Astrocyte of the spinal cord (primary cell): ENCODE measurements at places on chromosomes 4 and X.

GRCh38 chr4:6265546-6265945 is 4.1 kb upstream of the WFS1 start:
- no peak for DNase-seq

- no peak for DNase-seq
Measured at GRCh38 chrX:34503119-34503518, 154.0 kb downstream of the TMEM47 start.

- DNase-seq = no peak
Measured at GRCh38 chrX:13843150-13843721, 26.3 kb upstream of the GPM6B start.

GRCh38 chr4:4856071-4857000 is 3.1 kb upstream of the MSX1 start:
- DNase-seq = peak; percentile 40

DNA sequence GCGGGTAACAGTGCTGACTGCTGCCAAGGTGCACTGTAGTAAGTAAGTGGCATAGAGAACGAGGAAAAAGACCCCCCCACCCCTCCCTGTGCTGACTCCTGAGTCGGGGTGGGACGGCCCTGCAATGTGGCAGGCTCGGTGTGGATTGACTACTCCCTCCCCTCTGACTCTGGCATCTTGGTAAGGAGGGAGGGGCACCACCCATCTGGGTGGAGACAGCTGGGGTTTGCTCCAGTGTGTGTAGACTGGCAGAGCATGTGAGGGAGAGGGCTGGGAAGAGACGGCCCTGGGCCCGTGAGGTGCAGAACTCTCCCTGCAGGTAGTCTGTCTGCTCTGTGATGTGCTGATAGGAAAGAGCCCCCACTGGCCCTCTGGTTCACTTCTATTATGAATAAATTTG is 31.0 kb downstream of the NSG1 start:
- no peak for DNase-seq

DNA sequence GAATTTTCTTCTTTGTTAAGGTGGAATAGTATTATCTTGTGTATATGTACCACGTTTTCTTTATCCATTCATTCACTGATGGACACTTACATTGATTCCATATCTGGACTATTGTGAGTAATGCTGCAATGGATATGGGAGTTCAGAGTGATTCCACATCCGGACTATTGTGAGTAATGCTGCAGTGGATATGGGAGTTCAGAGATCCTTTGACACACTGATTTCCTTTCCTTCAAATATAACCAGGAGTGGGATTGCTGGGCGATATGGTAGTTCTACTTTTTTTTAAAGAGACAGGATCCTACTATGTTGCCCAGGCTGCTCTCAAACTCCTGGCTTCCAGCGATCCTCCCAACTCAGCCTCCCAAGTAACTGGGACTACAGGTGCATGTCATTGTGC is 12.1 kb downstream of the TMEM156 start:
- no peak for DNase-seq

GRCh38 chr4:138542191-138542776 is 300.1 kb upstream of the SLC7A11 start:
- no peak for DNase-seq

DNA sequence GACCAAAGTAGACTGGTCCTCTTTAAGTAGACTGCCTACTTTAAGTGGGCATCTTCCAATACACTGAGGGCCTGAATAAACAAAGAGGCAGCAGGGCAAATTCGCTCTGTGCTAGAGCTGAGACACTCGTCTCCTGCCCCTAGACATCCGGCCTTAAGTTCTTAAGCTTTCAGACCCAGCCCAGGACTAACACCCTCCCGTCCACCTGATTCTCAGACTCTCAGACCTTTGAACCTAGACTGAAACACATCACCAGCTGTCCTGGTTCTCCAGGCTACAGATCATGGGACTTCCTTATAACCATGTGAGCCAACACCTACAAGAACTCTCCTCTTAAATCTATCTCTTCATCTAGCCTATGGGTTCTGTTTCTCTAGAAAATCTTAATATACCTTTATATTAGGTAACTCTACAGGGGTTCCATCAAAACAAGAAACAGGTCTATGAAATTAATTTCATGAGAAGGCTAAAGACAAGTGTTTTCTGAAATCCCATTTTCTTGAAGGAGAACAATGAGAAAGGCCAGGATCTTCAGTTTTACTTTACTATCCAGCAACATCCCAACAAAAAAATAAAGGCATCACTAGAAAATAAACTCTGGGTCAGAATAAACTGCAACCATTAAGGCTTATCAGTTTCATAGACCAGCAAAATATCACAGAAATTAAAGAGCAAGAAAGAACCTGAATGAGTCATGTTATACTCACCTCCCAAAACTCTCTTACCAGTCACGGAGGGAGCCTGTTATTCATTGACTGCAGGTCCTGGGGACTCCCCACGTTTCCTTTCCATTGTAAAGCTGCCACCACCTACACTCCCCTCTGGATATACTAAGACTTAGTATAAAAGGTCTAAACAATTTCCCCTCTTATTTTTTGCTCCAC is 14.8 kb downstream of the ADGRA3 start:
- peak; percentile 58 for DNase-seq

DNA sequence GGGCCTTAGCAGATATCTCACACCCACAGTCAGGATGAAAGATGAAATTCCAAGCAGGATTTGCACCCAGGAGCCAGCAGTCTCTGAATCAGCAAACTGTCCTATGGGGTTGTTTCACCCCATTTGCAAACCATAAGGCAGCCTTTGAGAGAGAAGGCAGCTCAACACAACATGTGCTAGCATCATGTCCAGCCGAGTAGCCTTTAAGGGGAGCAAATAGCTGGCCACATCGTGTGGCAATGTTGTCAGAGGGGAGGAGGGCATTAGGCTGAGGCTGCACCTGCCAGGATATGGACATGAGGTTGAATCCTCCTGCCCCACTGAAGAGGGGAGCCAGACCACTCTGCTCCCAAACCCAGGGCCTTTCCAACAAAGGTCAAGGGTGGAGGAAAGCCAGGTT is 20.6 kb upstream of the PJA1 start:
- DNase-seq = no peak

GRCh38 chr4:155405059-155405458 is 28.3 kb upstream of the MAP9 start:
- DNase-seq = peak; percentile 14

DNA sequence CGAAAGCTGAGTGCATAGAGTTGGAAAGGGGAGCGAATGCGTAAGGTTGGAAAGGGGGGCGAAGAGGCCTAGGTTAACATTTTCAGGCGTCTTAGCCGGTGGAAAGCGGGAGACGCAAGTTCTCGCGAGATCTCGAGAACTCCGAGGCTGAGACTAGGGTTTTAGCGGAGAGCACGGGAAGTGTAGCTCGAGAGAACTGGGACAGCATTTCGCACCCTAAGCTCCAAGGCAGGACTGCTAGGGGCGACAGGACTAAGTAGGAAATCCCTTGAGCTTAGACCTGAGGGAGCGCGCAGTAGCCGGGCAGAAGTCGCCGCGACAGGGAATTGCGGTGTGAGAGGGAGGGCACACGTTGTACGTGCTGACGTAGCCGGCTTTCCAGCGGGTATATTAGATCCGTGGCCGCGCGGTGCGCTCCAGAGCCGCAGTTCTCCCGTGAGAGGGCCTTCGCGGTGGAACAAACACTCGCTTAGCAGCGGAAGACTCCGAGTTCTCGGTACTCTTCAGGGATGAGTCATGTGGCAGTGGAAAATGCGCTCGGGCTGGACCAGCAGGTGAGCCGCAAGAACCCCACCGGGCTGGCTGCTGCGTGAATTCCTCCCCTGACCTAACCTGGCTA is at the start of gene DDX3X:
Gene DDX3X (plus strand): TSS at position 419 of the 619 bp plus-strand sequence. CDS start 91 bp downstream, at position 510.
- peak; percentile 95 for DNase-seq

DNA sequence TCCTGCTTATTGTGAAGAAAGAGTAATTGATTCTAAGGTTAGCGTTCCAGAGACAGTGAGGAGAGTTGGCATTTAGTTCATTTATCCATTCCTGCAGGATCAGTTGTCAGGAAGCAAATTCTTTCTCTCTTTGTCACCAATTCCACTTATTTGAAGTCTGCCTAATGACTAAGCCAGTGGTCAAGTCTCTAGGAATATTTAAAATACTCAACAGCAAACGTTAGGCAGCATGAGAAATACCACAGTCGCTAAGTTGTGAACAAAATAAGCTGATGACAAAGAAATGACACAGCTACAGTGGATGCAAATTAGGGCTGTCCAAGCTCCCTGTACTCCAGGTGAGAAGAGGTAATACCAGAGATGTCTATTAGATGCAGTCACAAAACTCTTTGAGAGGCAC is 6.6 kb upstream of the MAGEB17 start:
- peak; percentile 81 for DNase-seq

- no peak for DNase-seq
Measured at GRCh38 chrX:154024271-154024670, 4.6 kb upstream of the IRAK1 start.

- DNase-seq = peak; percentile 54
Measured at GRCh38 chr4:112908511-112908910, 140.9 kb upstream of the ANK2 start.

- no peak for DNase-seq
Measured at GRCh38 chr4:180052629-180053028, 2190.6 kb upstream of the TENM3 start.

DNA sequence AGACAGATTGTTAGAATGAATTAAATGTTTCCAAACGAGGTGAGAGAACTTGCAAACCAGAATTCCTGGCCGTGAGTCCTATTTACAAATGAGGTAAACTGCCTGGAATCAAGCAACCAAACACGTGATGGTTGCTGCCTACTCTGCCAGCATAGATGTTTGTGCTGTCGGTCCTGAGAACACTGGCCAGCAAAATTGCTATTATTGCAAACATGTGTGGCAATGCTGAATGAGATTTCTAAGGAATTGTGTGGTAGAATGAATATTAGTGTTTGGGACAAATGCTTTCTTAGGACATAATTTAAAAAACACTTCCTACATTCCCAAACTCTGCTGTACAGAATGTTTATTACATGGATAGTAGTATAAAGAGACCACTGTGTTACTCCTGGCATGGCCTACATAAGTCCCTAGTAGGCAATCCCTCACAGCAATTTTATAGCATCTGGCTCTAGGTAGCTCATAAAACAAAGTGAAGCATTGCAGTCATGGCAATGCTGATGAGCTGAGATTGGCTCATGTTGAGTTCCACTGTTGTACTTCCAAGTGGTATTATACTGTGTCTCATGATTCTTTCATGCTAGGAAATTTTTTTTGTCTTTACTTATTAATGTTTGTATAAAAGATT is 605.2 kb upstream of the EPHA5 start:
- peak; percentile 12 for DNase-seq

DNA sequence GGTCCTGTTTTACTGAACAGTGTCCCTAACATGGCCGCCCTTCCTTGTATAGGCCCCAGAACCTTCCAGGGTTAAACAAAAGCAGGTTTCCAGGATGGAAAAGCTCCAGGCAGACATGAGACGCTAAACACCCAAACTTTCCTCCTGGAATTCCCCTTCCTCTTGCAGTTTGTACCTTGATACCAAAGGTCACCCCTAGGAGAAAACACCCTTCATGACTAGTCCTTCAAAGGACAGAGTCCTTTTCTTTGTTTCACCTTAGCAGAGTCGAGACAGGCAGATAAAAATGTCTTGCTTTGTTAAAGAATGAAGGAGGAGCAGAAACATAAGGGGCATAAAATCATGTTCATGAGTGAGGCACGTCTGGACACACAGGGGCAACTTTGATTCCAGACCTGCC is 247.5 kb downstream of the BCOR start:
- DNase-seq = no peak

- DNase-seq = no peak
Measured at GRCh38 chr4:173807347-173807746, 277.3 kb upstream of the HAND2 start.

- peak; percentile 46 for DNase-seq
Measured at GRCh38 chrX:74119016-74119910, 184.7 kb upstream of the ZCCHC13 start.

DNA sequence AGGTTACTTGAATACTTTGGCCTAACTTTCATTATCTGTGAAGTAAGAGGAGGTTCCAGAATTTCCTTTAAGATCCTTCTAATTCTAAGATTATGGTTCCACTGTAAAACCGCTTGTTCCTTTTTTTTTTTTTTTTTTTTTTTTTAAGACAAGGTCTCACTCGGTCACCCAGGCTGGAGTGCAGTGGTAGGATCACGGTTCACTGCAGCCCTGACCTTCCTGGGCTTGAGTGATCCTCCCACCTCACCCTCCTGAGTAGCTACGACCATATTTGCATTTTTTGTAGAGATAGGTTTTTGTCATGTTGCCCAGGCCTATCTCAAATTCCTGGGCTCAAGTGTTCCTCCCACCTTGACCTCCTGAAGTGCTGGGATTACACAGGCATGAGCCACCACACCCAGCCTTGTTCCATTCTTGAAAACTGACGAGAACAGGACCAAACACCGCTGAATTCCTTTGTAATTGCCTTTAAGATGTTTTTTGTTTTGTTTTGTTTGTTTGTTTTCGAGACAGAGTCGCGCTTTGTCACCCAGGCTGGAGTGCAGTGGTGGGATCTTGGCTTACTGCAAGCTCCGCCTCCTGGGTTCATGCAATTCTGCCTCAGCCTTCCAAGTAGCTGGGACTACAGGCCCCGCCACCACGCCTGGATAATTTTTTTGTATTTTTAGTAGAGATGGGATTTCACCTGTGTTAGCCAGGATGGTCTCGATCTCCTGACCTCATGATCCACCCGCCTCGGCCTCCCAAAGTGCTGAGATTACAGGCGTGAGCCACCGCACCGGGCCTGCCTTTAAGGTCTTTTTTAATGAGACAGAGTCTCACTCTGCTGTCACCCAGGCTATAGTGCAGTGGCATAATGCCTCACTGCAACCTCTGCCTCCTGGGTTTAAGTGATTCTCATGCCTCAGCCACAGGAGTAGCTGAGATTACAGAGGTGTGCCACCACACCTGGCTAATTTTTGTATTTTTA is 6.8 kb downstream of the PDS5A start:
- DNase-seq = no peak

DNA sequence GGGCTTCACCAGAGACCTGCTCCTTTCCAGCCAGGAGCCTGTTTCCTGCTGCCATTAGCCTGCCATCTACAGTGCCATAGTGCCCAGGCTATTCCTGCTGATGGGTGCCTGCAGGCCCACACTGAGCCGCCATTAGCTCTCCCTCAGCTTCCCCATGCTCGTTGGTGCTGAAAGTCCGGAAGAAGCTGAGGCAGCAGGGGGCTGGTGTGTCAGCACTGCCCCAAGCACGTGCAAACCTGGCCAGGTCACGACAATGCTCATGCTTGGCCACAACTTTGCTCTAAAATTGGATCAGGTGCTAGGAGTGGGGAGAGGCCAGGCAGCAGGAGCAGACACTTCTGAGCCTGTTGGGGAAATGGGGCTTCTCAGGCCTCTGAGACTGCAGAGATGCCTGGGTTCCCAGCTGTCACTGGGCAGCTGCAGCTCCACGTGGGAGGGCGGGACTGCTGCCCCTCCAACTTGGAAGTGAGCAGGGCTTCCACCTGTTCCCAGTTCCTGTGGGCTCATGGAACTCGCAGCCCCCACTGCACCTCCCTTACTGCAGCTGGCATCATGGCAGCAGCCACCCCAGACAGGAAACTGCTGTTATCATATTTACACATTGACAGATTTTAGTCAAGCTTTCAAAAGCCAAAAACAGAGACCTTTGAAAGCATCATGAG is 913.9 kb downstream of the FSTL5 start:
- DNase-seq = no peak
